ENCODE measurements at places on chromosomes 1 and 21.

DNA sequence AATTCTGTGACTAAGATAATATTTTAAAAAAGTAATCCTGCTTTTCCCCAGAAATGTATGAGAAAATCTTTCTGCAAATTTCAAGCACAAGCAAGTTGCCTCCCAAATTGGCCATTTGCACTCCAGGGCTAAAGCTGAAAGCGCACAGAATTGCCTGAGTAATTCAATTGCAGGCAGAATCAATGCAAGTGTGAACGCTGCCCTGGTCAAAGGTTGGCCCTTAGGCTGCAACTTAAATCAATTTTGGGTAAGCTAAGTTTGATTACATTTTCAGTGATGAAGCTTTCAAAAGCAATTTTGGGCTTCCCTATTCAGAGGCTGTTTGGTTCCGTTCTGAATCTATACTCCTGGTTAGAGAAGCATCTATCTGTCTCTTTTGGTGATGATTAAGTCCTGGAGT lies 501.8 kb upstream of the ZRANB2 start:
- DNase-seq: no peak

GRCh38 chr1:94743862-94744261 lies 76.3 kb upstream of the SLC44A3 start:
- DNase-seq: no peak

GRCh38 chr1:43312663-43313515 lies 12.1 kb downstream of the TIE1 start:
- no peak for DNase-seq

DNA sequence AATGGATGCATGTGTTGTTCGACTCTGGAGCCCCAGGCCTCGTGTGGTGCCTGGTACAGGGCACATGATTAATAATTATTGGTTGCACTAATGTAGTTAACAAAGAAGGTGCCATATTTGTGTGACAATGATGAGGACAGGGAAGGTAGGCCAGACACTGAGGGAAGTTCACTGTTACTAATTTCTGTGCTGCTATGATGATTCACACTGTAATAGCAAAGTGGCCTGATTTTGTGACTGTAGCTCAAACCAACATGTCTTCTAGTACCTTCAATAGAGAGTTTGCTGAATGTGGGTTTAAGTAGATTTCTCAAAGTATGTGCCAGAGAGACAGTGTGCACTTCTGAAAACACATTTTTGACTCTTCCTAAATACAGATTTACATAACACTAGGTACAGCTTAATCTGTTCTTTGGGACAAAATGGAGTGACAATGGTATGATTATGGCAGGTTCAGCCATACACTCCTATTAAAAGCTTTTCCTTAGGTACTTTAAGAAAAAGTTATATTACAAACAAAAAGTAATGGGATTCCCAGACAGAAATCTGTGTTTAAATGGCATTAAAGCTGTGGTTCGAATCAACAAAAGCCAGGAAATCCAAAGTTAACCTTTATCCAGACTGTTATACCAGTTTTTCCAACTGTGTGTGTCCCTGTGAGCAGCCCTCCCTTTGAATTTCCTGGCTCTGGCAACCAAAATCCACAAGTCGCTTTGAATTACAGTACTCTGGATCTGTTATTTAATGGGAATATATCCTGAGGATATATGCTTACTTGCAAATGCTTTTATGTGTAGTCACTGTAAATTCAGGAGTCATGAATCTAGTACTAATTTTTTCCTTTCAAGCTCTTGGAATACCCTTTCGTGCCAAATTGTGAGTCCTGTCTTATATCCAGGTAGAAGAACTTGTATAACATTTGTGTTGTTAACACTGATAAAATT lies 277.1 kb upstream of the SGIP1 start:
- DNase-seq: no peak

DNA sequence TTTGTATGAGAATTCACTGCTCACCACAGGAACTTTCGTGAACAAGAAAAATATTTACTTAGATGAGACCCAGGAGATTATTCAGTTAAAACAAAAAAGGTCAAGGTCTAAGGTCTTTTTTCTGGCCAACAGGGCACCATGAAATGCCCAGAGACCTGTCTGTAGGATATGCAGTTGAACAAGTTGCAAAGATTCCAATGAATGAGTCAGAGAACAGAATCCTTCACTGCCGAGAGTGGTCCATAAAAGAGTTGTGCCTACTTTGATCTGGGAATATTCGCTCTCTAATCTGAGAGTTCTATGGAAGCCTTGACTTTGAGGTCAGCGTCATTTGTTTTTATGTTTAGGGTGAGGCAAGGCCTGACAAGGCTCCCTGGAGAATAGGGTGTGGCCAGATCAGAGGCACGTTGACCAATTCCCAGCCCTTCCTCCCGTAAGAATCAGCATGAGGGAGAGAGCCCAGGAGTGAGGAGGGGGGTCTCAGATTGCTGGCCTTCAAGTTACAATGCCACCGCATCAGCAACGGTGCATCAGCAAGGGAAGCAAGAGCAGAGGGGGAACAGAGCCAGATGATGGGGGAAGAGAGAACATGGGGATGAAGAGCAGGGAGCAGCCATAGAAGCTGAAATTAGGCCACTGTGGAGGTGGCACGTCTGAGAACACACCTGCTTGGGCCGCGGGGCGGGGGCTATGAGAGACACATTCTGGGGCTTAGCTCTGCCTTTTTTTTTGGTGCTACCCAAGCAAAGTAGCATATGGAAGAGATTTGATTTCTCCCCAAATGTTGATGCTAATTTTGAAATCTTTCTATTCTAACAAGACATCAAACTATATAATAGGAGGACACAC lies 206.4 kb upstream of the RAB4A start:
- DNase-seq: no peak

GRCh38 chr1:117069220-117069844 lies 9.2 kb downstream of the TTF2 start:
- DNase-seq: no peak

DNA sequence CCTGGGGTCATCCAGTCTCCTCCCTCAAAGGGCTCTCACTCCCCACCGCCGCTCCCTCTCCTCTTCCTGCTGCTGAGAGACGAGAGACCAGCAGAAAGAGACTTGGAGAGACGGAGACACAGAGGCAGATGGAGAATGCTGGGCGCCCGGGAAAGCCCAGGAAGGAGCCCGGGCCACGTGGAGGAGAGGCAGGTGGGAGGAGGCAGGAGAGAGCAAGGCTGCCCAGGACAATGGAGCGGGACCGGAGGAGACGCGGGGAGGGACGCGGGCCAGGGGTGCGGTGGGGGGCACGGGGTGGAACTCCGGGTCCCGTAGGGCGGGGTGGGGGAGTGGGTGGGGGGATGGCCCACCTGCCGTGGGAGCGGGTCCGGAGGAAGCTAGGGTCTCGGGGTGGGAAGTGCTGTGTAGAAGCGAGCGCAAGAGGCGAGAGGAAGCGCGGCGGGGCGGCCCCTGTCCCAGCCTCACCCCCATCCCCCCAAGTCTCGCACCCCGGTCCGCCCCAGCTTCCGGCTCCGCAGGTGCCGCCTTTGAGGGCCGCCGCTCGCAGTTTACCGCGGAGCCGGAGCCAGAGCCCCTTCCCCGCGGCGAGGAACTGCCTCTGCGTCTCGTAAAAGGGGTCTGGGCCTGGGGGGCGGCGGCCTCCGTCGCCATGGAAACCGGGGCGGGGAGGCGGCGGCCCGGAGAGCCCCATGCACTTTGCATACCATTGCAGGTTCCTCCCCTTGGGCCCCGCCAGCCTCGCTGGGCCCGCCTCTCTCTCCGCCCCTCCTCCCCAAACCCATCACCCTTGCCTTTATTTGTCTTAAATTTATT lies 11.7 kb upstream of the EPHA2 start:
- DNase-seq: no peak

DNA sequence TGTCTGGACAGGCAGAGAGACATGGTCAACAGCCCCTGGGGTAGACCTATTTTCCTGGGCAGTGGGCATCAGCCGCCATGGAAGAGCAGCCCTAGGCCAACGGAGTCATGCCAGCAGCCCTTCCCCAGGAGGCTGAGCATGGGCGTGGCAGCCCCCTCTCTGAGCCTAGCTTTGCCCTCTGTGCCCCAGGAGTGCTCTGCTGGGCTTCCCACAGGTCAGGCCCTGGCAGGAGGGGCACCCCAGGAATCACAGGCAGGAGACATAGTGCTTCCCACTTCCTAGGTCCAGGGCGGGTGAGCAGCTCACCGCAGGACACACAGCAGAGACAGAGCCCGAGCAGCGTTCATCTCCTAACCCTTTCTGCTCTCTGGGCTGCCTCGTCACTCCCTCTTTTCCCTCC lies 132.8 kb downstream of the GLIS1 start:
- DNase-seq: no peak

DNA sequence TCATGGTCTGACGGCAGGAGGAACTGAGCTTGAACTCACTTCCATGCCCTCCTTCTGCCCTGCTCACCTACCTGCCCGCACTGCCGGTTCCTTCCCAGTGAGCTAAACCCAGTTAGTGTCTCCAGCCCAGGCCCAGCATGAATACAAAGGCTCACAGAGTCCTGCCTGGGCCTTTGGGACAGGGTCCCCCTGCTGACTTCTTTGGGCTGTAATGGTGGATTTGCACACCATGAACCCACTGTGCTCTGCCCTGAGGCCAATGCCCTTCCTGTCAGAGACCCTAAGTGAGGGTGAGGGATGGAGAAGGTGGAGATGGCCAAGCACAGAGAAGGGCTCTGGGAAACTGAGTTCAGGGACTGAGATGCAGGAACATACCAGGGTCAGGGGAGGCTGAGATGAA lies 153.4 kb downstream of the PCP4 start:
- no peak for DNase-seq

DNA sequence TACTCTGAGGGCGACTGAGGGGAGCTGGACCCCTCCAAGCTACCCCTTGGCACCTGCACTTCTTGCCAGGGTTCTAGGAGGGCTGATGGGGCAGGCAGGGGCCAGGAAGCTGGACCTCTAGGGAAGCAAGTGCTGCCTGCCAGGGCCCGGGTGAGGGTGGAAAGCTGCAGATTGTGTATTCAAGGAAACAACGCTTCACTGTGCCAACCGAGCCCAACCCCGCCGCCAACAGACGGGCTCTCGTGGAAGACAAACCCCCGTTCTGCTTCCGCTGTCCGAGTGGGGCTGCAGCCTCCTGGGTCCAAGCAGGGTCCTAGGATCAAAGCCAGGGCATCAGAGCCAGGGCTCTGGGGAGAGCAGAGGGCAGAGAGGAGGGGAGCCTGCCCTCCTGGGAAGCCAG lies 3.2 kb downstream of the EFHD2 start:
- DNase-seq: no peak

- no peak for DNase-seq
These were observed 11.2 kb upstream of the HMGCS2 start for GRCh38 chr1:119779869-119780356.

DNA sequence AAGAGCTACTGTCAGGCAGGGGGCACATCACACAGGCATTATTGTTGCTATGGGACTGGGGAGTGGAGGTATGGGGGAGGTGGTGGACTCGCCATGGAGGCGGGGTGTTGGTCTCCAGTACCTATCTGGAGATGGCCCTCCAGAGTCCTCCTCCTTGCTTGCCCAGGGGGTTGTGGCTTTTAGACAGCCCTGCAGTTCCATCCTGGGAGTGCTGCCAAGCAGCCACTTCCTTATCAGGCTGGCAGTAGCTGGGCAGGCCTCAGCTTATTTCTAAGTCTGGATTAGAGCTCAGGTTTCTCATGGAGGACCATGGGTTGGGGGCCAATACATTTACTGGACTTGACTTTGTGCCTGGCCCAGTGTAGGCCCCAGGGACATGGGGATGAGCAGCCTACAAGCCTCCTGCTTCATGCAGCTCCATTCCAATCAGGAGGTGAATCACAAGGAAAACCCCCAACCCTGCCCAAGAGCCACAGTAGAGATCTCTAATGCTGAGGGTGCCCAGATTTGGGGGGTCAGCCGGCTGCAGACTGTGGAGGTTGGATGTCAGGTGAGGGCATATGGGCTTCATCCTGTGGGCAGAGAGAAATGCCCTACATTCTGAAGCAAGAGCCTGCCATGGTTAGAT lies 210.7 kb upstream of the EDN2 start:
- DNase-seq: no peak

GRCh38 chr1:226363801-226364513 lies 43.9 kb downstream of the PARP1 start:
- DNase-seq: no peak

- DNase-seq: peak; percentile 90
These were observed at the start of the genes ORC1 and PRPF38A for GRCh38 chr1:52404116-52404974. ORC1 (minus strand) TSS chr1:52404423; CDS start chr1:52402223, 2,200 bp downstream. PRPF38A (plus strand) TSS chr1:52404602; CDS start chr1:52404750, 148 bp downstream.

DNA sequence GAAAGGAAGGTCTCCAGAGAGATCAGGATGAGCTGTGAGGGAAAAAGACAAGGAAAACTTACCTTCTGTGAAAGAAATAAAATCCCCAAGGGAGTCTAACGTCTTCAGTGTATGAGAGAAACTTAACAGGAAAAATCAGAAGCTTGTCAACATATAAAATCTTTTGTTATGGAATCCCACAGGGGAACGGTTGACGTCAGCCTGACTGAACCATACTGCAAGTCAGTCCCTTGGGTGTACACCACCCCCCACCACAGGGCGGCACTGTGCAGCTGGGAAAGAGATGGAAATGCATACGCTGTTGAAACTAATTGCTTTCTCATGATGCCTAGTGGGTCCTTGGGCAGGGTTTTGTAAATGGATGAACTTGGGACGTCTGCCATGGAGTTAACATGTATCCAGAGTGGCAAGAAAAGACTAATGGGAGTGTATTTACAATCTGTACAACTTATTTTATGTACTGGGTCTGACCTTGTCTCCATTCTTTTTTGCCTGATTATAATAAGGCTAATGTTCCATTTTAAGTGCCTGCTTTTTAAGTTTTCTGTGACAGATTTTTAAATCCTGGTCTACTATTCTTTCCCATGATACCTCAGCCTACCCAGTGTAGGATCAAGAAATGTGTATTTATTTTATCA lies 22.7 kb downstream of the UTP25 start:
- DNase-seq: peak; percentile 27

Measured in pulmonary artery endothelial cell (primary cell).